Motor neuron (in vitro differentiated cells): ENCODE measurements at places on chromosomes 7 and 10.

DNA sequence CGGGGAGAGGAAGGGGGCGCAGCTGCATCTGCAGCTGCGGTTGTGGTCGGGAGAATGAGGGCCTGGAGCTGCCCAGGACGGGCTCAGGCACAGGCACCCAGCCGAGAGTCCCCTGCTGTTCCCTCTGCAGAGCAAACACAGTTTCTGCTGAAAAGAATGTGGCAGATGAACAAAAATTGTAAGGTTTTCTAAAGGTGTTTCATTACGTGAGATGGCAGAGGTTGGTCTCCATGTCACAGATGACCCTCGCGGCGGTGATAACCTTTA, 456.2 kb downstream of the DNAJB6 start:
- no peak for ATAC-seq

GRCh38 chr7:127885222-127885772, 145.9 kb downstream of the LRRC4 start:
- ATAC-seq = no peak

GRCh38 chr10:47094636-47095035, 183.4 kb downstream of the PTPN20 start:
- no peak for ATAC-seq

GRCh38 chr10:44878706-44879530, 32.2 kb upstream of the TMEM72 start:
- peak; percentile 95 for ATAC-seq

DNA sequence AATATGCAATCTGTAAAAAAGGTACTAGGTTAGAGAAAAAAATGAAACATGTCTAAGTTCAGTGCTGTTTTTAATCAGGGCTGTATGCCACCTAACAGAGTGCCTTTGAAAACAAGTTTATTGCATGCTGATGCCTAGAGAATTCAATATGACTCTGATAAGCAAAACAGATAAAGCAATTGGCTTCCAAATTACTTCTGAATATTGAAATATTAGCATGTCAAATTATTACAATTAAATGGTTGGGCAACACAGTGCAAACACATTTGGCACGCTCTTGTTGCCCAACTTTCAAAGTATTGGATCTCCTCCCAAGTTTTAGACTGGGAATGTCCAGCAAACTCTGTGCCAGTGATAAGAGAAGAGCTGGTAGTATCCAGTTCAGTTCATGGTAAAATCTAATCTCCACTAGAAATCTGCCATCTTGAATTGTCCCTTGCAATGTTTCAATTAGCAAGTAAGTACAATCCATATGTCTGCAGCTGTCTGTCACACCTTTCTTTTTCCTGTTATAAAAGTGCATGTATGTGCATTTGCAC, 65.2 kb upstream of the FAM133B start:
- ATAC-seq = no peak

- ATAC-seq = peak; percentile 47
Measured at GRCh38 chr7:43905209-43905946, 1.0 kb downstream of the URGCP start.

DNA sequence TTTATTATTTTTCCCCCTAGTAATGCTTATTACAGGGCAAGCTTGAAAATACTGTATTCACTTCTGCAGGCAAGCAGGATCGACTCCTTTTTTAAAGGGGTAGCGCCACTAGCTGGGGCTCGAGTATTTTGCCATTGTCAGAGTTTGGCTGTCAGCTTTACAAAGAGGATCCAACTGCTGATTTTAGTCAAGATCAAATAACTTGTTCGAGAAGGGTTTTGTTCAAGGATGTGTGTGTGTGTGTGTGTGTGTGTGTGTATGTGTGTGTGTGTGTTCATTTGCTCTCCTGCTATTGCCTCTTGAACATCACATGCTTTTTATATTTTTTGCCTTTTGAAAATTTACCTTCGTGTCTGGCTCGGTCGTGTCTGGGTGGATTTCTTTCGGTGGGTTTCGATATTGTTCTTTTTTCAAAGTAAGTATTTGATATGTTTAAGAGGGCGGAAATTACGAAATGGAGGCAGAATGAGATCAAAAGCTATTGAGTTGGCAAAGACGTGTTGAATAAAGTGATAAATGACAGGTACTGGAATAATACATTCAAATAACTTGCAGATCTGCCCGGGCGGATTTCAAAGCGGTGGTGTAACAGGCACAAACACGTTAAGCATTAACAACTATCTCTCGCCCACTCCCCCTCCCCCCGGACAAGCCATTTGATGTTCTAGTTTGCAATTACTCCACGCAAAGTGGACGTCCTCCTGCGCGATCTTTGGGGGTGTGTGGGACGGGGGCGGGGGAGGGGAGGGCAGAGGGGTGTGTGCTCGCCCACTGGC, 1.1 kb downstream of the ARID5B start:
- ATAC-seq = peak; percentile 31

- peak; percentile 87 for ATAC-seq
Measured at GRCh38 chr10:71708301-71708703, 11.3 kb downstream of the C10orf105 start.

DNA sequence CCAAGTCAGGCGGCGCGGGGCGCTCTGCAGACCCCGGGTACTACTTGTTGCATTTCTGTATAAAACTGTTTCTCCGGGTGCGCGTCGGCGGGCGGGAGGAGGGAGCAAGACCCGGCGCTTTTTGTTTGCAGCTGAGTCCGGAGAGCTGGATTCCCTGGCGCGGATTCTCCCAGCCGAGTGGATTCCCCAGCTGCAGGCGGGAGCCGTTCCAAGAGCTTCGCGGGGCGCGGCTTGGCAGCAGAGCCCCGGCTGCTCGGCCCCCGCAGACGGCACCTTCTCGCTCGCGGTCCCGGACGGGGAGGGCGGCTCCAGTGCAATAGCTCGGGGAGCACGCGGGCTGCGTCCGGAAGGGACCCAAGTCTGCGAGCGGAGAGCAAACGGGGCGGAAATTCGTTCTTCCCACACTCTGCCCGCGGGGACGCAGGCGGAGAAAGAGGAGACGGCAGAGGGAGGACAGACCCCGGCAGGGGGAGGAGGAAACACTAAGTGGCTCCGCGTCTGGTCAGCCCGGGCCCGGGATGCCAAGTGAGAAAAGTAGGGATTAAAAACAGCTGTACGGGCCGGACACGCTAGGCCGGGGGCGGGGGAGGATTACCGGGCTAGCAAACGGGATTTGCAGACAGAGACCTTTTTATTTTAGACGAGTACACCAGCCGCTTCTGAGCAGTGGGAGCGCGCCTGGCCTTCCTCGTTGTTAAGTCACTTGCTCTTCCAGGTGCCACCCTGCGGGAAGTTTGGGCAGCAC, at the start of gene TRIL:
Gene TRIL, minus strand, starts transcription at position 96 of the 745 bp plus-strand sequence. CDS start 284 bp downstream, outside the sequence.
- ATAC-seq = peak; percentile 48

GRCh38 chr7:155355745-155356144, 58.1 kb downstream of the INSIG1 start:
- ATAC-seq = no peak

DNA sequence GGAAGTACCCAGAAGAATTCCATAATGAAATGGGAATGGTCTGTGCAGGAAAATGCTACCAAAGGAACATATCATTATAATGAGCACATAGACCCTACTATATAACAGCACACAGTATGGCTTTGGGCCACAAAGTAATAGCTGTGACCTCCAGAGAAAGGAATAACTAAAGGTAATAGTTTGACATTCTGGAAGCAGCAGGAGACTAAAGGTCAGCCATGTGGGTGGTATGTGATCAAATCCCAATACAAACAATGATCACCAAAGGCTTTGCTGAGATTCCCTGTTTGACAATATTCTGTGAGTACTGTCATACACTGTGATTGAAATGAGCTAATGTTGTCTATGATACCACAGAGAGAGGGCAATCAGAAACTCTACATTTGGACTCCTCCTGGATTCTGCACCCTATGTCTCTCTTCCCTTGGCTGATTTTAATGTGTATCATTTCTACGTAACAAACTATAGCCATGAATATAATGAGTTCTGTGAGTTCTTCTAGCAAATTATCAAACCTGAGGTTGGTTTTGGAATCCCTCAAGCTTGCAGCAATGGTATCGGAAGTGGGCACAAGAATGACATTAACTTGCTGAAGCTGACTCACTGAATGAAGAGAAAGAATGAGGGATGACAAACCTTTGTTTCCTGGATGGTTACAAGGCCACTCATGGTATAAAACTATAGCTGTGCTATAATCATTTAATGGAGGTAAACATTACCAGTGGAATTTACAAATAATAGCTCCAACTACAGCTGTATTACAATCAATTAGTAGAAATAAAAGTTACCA, 99.6 kb downstream of the JMJD1C start:
- ATAC-seq = no peak

GRCh38 chr7:114008696-114009095, 89.9 kb upstream of the PPP1R3A start:
- no peak for ATAC-seq

DNA sequence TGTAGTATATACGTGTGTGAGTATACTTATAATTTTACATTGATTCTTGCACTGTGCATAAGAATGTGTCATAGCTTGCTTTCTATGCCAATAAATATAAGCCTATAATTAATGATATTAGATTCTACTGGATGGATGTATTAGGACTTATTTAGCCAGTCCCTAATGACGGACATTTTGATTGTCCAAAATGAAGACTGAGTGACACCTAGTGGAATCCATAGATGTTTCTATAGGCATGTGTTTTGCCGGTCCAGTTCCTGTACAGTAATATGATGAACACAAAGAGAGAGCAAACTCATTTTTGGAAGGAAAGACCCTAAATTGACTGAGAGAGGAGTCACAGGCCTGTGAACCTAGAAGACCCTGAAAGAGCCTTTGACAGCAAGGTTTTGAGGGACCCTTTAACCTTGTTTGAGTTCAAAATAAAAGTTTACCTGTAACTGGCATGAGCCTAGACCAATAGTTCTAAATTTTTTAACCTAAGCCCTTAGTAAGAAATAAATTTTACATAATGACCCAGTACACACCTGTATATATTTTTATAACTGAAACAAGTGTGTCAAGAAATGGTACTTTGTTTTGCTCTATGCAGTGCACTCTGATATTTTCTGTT, 42.4 kb upstream of the AGBL3 start:
- no peak for ATAC-seq

DNA sequence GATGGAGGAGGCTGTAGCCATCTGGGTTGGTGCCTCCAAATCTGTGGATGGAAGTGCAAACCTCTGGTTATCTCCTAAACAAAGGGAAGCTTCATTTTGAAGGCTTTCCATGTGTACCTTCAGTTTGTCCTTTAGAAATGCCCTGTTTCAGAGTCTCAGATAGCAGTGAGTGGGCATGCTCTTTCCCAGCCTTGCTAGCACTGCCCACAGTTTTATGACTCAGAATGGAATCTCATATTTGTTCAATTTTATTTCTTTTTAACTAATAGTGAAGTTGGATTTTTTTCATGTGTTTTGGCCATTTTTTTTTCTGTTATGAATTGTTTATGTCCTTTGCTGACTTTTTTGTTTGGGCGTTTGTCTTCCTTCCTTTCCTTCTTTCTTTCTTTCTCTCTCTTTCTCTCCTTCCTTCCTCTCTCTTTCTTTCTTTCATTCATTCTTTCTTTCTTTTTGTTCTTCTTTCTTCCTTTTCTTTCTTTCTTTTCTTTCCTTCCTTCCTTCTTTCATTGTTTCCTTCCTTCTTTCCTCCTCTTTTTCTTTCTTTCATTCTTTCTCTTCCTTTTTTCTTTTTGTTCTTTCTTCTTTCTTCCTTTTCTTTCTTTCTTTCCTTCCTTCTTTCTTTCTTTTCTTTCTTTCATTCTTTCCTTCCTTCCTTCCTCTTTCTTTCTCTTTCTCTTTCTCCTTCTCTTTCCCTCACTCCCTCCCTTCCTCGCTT, 25.6 kb downstream of the PRF1 start:
- ATAC-seq = no peak

DNA sequence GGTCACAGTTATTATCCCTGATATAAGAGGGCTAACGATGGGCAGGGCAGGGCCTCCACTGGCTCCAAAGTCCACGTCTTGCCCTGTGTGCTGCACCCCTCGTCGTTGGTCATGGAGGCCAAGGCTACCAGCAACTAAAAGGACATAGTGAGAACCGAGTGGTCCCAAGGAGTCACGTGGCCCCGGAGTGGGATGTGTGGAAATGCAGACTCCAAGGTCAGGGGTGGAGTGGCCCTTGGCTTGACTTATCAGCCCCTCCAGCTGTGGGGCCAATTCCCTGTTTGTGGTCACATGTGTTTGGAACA, 30.7 kb downstream of the BTBD16 start:
- no peak for ATAC-seq

- ATAC-seq = no peak
Measured at GRCh38 chr7:3493499-3493898, 192.4 kb downstream of the SDK1 start.

DNA sequence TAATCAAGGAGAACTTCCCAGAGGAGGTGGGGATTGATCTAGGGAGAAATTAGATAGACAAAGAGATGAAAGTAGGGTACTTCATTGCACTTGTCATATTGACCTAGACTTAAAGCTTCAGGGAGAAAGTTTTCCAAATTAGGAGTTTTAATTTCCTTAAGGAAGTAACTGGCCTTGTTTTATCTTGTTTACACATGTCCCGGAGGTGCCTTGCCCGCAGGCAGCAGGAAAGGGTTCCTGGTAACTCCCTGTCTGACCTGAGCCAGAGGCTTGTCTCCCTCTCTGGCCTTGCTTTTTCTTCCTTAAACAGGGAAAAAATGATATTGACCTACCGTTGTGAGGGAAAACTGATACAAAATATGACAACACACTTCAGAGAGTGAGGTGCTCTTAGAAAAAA, 181.6 kb downstream of the EVX1 start:
- ATAC-seq = no peak

- ATAC-seq = peak; percentile 65
Measured at GRCh38 chr7:23544913-23545354, 13.2 kb upstream of the TRA2A start.

GRCh38 chr10:72254813-72255568, 18.7 kb upstream of the DDIT4 start:
- ATAC-seq = peak; percentile 96

DNA sequence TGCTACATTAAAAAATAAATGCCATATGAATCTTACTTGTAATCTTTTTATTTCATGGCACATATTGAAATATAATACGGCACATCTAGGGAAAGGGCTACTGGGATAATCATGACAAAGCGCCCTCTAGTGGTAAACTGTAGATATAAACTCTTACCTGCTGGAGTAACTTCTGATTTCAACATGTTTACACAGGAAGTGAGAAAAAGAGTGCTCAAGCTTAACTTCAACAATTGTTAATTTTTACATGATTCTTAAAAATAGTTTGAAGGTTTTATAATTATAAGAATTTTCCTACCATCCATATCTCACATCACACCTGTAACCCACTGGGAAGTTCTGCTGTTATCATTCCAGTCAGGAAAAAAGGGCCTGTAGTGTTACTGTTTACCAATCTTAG, 2.0 kb upstream of the HEPACAM2 start:
- ATAC-seq = no peak

DNA sequence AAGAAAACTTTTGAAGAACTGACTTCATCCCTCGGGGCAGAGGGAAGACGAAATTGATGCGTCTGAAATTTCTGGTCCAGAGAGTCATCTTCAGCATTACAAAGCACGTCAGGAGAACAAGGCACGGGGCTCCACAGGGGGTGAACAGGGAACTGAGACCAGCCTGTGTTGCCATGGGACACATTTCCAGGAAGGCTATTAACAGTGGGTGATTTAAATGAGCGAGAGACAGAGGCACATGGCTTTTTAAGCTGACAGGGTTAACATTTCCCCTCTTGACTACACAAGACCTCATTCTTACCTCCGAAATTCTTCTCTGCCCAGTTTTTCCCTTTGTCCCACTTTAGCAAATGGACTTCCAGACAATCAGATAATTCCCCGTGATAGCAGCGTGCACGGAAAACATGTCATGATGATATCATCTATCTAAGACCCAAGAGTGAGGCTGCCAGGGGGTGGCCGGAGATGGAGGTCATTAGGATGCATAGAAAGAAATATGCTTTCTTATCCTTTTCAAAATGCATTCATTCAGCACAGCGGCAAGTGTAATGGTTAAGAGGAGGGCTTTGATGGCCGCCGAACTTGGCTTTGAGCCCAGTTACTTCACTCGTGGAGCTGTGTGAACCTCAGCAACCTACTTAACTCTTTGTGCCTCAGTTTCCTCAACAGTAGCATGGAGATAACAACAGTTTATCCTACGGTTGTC, 248.0 kb downstream of the PRPF18 start:
- no peak for ATAC-seq
